ENCODE measurements at places on chromosomes 16 and 17. TPM values are rescaled to one million over a fixed set of nuclear protein-coding genes. Genes with fewer than 3 reads are reported as not detected.

GRCh38 chr17:29444589-29444988 is 54.4 kb downstream of the TAOK1 start:
- DNase-seq = no peak

GRCh38 chr16:11408216-11408615 is 63.0 kb downstream of the RMI2 start:
- no peak for DNase-seq

- DNase-seq = no peak
Observed at GRCh38 chr17:4764595-4764994, 7.1 kb upstream of the TM4SF5 start.

- no peak for DNase-seq
Observed at GRCh38 chr17:1031711-1032110, 34.8 kb downstream of the TIMM22 start.

DNA sequence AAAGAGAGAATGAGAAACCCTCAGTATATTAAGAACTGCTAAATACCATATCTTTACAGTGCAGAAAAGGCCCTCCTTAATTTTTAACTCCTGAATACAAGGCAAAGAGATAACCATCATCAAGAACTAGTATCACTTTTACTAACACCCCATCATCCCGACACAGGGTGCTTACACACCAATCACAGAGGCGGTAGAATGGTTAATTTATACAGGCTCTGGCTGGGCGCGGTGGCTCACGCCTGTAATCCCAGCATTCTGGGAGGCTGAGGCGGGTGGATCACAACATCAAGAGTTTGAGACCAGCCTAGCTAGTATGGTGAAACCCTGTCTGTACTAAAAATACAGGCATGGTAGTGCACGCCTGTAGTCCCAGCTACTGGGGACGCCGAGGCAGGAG is 4.2 kb downstream of the PSMD12 start:
- DNase-seq = no peak

GRCh38 chr16:88638323-88639230 is at the start of gene IL17C:
IL17C (plus strand) TSS chr16:88638572; CDS start chr16:88638642, 70 bp downstream.
- no peak for DNase-seq

- no peak for DNase-seq
Observed at GRCh38 chr16:77306075-77306474, 106.9 kb downstream of the SYCE1L start.

GRCh38 chr16:74309789-74310781 is 13.5 kb downstream of the PSMD7 start:
- no peak for DNase-seq

GRCh38 chr17:27049104-27049784 is 244.7 kb upstream of the WSB1 start:
- no peak for DNase-seq

GRCh38 chr16:8950580-8951077 is 13.1 kb downstream of the USP7 start:
- DNase-seq = no peak

Gene TNFRSF17
- not detected for total RNA-seq

Gene KIF1C
- 42.4 TPM for total RNA-seq

Gene IRX3
- not detected for total RNA-seq

Gene ACSM2A
- total RNA-seq = not detected

Gene HAGH
- total RNA-seq = 31.7 TPM

Gene PHF23
- total RNA-seq = 52.4 TPM

Gene ARHGAP44
- total RNA-seq = 0.21 TPM
